Epithelial cell of alveolus of lung (primary cell): ENCODE measurements at places on chromosomes 3 and 15. TPM values are rescaled to one million over a fixed set of nuclear protein-coding genes. Genes with fewer than 3 reads are reported as not detected.

ZKSCAN7 gene
- 5.0 and 7.1 TPM in 2 replicates for total RNA-seq

SNUPN gene
- 27.4 and 28.6 TPM in 2 replicates for total RNA-seq

TNNC1 gene
- total RNA-seq: 0.26 and 4.8 TPM in 2 replicates

CHDH gene
- under 0.01 TPM in 2 replicates for total RNA-seq

TRIM42 gene
- total RNA-seq: not detected in 2 replicates

FMN1 gene
- 1.3 and 6.2 TPM in 2 replicates for total RNA-seq
